ENCODE measurements at places on chromosomes 16 and 17.

GRCh38 chr17:75749545-75750389 is 15.2 kb downstream of the GALK1 start:
- peak; percentile 80 for DNase-seq

GRCh38 chr16:47026492-47026891 is 53.0 kb upstream of the DNAJA2 start:
- no peak for DNase-seq

DNA sequence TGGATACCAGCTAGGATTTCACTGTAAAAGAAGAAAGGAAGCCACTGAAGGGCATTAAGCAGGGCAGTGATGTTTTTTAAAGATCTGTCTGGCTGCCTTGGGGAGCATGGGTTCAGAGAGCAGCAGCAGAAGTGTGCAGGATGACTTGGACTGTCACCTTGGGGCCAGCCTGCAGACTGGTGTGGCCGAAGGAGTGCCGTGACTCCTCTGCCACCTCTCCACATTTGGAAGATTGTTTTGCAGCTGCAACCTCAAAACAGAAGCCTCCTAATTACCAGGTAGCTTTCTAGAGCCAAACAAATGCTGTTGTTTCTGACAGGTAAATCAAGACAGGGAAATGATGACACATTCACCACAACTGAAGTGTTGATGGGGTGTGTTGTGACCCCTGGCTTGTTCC is 681.4 kb downstream of the WWOX start:
- DNase-seq, result no peak

GRCh38 chr16:3912373-3912772 is 31.9 kb upstream of the CREBBP start:
- DNase-seq, result no peak

GRCh38 chr16:49884033-49885015 is 28.4 kb upstream of the ZNF423 start:
- DNase-seq, result no peak

- DNase-seq, result no peak
These were observed 132.6 kb downstream of the PITPNC1 start for GRCh38 chr17:67509390-67510287.

DNA sequence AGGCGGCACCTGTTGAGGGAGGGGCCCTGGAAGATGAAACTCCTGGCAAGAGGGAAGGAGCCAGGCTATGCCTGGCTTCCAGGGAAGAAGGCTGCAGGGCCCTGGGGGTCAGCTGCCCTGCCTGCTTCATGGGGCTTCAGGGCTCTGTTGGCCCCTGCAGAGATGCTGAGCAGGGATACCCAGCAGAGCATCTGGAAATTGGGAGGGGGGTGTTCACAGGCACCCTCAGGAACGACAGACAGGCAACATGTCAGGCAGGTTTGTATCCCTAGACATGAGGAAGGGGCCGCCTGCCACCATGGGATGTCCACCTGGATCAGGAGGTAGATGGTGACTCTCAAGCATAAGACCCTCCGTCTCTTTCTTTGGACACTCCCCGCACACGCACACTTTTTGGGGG is 13.8 kb upstream of the ZNF423 start:
- DNase-seq, result no peak

DNA sequence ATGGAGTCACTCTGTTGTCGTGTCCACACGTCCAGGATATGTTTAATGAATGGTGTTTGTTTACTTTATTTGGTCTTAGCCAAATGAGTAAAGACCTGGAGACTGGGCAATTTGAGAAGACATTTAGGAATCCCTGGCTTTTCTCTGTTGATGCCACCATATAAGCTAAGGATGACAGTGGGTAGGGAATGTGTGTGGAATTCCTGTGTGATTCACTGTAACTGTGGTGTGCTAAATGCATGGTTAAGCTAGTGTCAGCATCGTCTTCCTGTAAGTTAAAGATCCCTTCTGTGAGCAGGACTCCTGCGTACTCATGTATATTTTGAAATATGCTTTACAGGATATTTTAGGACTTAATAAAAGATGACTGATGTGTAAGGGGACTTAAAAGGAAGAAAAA is 26.4 kb downstream of the GOSR1 start:
- DNase-seq, result no peak
